Upper lobe of left lung (tissue), 6 donors: ENCODE measurements at places on chromosomes 3 and 15. TPM values are rescaled to one million over a fixed set of nuclear protein-coding genes. Genes with fewer than 3 reads are reported as not detected.

The TM4SF1 gene
- 337 TPM for total RNA-seq

DNA sequence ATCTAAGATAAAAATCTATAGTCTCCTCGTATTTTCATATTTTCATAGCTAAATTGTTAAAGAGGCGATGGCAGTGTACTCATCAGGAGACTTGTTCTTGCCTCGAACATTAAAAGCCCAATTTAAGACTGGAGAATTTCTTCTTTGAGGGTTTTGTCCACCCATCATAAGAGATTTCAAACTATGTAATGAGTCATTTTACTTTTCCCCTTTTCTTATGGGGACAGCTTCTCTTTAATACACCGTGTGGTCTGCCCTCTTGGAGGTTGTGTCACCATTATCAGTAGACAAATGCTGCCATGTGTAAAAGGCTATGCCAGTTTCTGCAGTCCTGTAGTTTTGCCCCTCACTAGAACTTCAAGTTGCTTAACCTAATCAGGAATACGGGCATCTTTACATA lies 16.9 kb downstream of the TGFBR2 start:
- no peaks in the 10 kb centered on the region for H3K36me3 ChIP-seq
- H3K27ac ChIP-seq, result no peak overlapping the region
- H3K4me1 ChIP-seq, result peaks cover 93% of the 10 kb centered on the region
- no peak overlapping the region for H3K4me3 ChIP-seq
- no peaks in the 10 kb centered on the region for H3K27me3 ChIP-seq

GRCh38 chr3:172097585-172097984 lies 58.2 kb downstream of the FNDC3B start:
- H3K27ac ChIP-seq, result no peak overlapping the region
- H3K27me3 ChIP-seq, result no peaks in the 10 kb centered on the region
- no peak for DNase-seq
- H3K4me1 ChIP-seq, result peaks cover 67% of the 10 kb centered on the region
- no peak overlapping the region for H3K4me3 ChIP-seq

The KCNMB3 gene
- total RNA-seq, result 1.7 TPM

- no peak for DNase-seq
- H3K4me3 ChIP-seq, result no peak overlapping the region
- H3K36me3 ChIP-seq, result no peaks in the 10 kb centered on the region
- no peak overlapping the region for H3K27ac ChIP-seq
- no peaks in the 10 kb centered on the region for H3K27me3 ChIP-seq
Measured at GRCh38 chr15:65344914-65345275, 32.9 kb downstream of the IGDCC3 start.

GRCh38 chr15:100686021-100686724 lies 83.8 kb downstream of the ASB7 start:
- no peaks in the 10 kb centered on the region for H3K27me3 ChIP-seq
- H3K4me3 ChIP-seq, result no peak overlapping the region
- H3K36me3 ChIP-seq, result no peaks in the 10 kb centered on the region
- H3K27ac ChIP-seq, result no peak overlapping the region

- H3K4me1 ChIP-seq, result no peaks in the 10 kb centered on the region
- no peak overlapping the region for H3K4me3 ChIP-seq
- no peak overlapping the region for H3K27ac ChIP-seq
- H3K27me3 ChIP-seq, result no peaks in the 10 kb centered on the region
- no peaks in the 10 kb centered on the region for H3K36me3 ChIP-seq
- DNase-seq, result peak; percentile 15
Measured at GRCh38 chr15:68982976-68983563, 31.4 kb upstream of the NOX5 start.

The CNTN3 gene
- total RNA-seq, result 4.2 TPM

The LRRK1 gene
- total RNA-seq, result 36.2 TPM

DNA sequence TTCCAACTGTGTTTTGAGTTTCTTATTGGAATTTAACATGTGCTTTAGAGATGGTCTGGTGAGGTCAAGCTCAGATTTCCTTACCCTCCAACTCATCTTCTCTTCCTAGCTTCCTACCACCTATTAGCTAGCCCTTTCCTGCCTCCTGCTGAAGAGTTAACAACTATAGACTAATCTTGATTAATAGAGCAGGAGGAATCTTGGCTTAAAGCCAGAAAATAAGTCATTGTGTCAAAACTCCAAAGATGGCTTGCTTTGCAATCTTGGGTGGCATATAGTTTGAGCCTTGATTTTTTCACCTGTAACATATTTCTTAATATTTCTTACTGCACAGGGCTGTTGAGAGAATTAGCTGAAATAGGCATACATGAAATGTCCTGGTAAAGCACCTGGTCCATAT lies 27.3 kb downstream of the BCL2L10 start:
- no peaks in the 10 kb centered on the region for H3K27me3 ChIP-seq
- no peak overlapping the region for H3K4me3 ChIP-seq
- H3K36me3 ChIP-seq, result no peaks in the 10 kb centered on the region

The DUSP7 gene
- 36.8 TPM for total RNA-seq

DNA sequence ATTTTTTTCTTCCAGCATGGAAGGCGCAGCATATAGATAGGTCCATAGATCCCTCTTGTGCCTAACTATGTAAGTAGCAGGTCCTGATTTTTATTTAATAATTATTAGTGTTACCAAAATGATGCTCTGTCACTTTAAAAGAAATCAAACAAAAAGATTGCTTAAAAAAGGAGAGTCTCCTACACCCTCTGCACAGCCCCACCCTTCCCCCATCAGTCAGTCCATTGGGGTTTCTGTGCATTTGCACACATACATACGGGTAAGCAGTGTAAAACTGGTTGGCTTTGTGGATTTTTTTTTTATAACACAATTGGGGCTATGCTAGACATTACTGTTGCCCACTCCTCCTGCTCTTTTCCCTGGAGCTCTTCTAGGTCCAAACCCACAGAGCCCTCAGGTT lies 7.0 kb upstream of the RPP14 start:
- DNase-seq, result no peak
- H3K4me1 ChIP-seq, result no peaks in the 10 kb centered on the region
- H3K4me3 ChIP-seq, result no peak overlapping the region
- H3K36me3 ChIP-seq, result no peaks in the 10 kb centered on the region
- no peak overlapping the region for H3K27ac ChIP-seq
- H3K27me3 ChIP-seq, result no peaks in the 10 kb centered on the region

DNA sequence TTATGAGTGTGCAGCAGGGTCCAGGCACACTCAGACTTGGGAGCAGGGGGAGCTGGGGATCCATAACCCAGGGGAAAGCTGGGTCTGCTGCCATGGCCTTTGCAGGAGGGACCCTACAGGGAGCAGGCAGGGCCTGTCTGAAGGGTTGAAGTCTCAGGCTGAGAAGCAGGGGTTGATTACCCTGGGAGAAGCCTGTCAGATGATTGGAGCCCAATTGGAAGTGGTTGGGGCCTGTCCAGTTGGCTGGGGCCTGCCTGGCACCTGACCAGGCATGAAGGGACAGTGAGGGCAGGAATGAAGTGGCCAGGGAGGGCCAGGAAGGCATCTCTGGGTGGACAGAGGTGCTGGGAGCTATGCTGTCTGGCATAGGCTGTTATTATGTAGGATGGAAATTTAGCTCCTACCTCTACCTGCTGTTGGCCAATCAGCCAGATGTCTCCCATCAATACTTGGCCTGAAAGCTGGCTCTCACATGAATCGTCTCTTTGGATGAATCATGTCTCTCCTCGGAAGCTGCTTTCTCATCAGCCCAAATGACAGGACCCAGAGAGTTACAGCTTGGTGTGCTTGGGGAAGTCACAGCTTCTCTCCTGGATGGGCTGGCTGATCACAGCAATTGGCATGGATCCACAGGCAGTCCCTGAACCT lies 27.4 kb upstream of the SLCO2A1 start:
- no peak overlapping the region for H3K4me3 ChIP-seq
- DNase-seq, result peak; percentile 8
- H3K27ac ChIP-seq, result peak overlapping the region; percentile 67
- no peaks in the 10 kb centered on the region for H3K36me3 ChIP-seq

- peak overlapping the region; percentile 83 for H3K27ac ChIP-seq
- peaks cover 25% of the 10 kb centered on the region for H3K4me1 ChIP-seq
- H3K36me3 ChIP-seq, result no peaks in the 10 kb centered on the region
- no peak overlapping the region for H3K4me3 ChIP-seq
Measured at GRCh38 chr15:74460298-74460697, 662 bp downstream of the UBL7 start.

DNA sequence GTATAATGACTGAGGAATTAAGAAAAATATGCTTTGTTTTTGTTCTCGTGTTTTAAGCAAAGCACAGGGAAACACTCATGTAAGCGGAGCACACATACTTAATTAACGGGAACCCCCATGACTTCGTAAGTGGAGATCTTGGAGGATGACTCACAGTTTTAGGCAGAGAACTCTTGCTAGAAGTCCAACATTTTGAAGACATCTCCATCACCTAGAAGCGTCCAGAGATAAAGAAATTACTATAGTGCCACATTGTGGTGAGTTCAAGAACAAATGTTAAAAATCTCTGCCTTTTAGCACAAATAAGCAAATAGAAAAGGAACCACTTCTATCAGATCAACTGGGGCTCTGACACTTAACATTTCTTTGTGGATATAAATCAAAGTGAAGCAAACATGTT lies 194.1 kb upstream of the ARHGEF26 start:
- H3K4me3 ChIP-seq, result no peak overlapping the region
- H3K4me1 ChIP-seq, result no peaks in the 10 kb centered on the region
- no peaks in the 10 kb centered on the region for H3K36me3 ChIP-seq
- no peaks in the 10 kb centered on the region for H3K27me3 ChIP-seq

The CCDC14 gene
- 23.3 TPM for total RNA-seq

DNA sequence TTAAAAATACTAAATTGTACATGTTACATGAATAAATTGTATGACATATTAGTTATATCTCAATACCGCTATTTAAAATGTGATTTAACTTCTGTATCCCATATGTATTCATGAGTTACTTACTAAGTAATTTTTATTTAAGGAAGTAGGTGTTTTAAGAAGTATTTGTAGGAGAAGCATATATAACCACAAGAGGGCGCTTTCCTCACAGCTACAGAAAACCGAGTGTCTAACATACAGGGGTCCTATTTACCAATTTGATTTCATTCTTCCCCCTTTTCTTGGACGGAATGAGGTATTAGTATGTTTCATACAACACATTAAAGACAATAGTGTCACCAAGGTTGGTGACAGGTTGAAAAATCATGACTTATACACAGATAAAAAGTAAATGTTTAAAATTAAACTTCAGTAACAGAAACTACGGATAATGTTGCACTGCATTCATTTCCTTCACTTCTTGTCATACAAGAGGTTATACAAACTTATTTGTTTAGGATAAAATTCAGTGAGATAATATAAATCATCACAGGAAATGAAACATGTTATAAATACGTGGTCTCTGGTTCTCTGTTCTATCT lies 253.6 kb downstream of the MAGI1 start:
- no peaks in the 10 kb centered on the region for H3K36me3 ChIP-seq
- H3K4me1 ChIP-seq, result peaks cover 6% of the 10 kb centered on the region
- no peak overlapping the region for H3K27ac ChIP-seq
- no peaks in the 10 kb centered on the region for H3K27me3 ChIP-seq
- DNase-seq, result no peak
- H3K4me3 ChIP-seq, result no peak overlapping the region

- H3K36me3 ChIP-seq, result no peaks in the 10 kb centered on the region
- no peaks in the 10 kb centered on the region for H3K4me1 ChIP-seq
- no peaks in the 10 kb centered on the region for H3K27me3 ChIP-seq
- no peak overlapping the region for H3K27ac ChIP-seq
- no peak overlapping the region for H3K4me3 ChIP-seq
- no peak for DNase-seq
Measured at GRCh38 chr3:34256021-34256420, 457.6 kb downstream of the PDCD6IP start.

- H3K4me3 ChIP-seq, result no peak overlapping the region
- no peaks in the 10 kb centered on the region for H3K36me3 ChIP-seq
- H3K4me1 ChIP-seq, result no peaks in the 10 kb centered on the region
Measured at GRCh38 chr3:146470425-146470990, 1.1 kb upstream of the PLSCR2 start.

DNA sequence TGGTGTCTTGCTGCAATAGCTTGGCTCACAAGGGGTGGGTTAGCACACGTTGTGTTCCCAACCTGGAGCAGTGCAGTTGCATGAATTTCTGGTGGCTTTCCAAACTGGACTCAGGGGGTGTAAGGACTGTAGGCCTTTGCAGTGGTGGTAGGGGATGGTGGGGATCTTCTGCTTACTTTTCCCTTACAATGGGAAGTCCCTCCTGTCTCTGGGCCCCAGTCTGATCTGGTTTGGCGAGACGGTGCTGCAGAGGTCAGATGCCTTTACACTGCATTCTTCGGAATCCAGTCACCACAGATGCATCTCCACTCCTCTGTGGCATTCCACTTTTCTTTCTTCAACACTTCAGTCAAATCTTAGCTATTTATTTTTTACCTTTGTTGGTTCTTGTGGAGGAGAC lies 132.1 kb downstream of the DOCK3 start:
- no peaks in the 10 kb centered on the region for H3K4me1 ChIP-seq
- no peak for DNase-seq
- no peaks in the 10 kb centered on the region for H3K27me3 ChIP-seq
- H3K4me3 ChIP-seq, result no peak overlapping the region
- H3K27ac ChIP-seq, result no peak overlapping the region

GRCh38 chr3:188870431-188870830 lies 301.3 kb upstream of the TPRG1 start:
- H3K36me3 ChIP-seq, result peaks cover 46% of the 10 kb centered on the region
- H3K27ac ChIP-seq, result no peak overlapping the region
- DNase-seq, result no peak

DNA sequence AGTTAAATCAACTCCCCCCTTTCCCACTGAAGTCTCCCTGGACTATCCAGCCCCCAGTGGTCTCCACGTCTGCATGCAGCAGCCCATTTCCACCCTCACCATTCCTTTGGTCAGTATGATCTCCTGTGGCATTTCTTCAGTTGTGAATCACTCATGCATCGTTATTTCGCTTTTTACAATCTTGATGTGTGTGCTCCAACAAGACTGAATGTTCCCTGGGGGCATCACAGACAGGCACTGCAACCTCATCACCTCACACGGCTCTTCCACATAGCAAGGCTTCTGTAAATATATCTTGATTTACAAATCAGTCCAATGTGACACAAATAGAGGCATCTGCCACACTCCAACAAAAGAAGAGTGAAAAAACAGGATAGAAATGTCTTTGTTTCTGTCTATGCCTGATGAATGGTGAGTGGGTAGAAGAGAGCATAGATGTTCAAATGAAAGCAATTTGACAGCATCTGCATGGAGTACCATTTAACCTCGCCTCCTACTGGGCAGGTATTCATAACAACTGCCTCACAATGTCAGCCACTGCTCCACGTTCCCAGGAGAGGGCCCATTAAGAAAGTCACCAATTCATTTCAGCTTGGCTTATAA lies 5.2 kb downstream of the HEG1 start:
- peaks cover 75% of the 10 kb centered on the region for H3K4me1 ChIP-seq
- H3K36me3 ChIP-seq, result no peaks in the 10 kb centered on the region
- H3K4me3 ChIP-seq, result no peak overlapping the region
- no peak for DNase-seq

The GOLGA6B gene
- not detected for total RNA-seq
